ENCODE measurements at places on chromosomes 5 and 9.

GRCh38 chr9:5499889-5500398, 10.4 kb upstream of the PDCD1LG2 start:
- DNase-seq, result no peak

- DNase-seq, result no peak
These were observed 16.6 kb upstream of the EGFL7 start for GRCh38 chr9:136645903-136646754.

GRCh38 chr9:72210522-72210921, 61.3 kb downstream of the GDA start:
- no peak for DNase-seq

DNA sequence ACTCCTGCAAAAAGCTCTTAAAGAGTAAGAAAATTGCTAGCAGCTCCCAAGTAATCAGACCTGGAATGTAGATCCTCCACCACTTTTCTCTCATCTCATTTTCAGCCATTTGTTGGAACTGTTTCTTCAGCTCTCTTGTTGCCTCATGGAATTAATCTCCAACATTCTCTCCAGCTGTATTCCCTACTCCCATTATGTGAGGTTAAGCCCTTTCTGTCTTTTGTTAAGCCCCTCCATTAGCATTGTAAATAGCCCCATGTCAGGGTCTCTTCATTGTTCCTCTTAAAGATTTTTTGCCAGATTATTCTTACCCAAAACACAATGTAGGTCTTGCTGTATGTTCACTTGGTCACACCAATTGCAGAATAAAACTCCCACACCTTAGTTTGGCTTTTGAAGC, 119.8 kb downstream of the PLPPR1 start:
- no peak for DNase-seq

GRCh38 chr5:100464418-100464817, 70.8 kb upstream of the FAM174A start:
- no peak for DNase-seq

DNA sequence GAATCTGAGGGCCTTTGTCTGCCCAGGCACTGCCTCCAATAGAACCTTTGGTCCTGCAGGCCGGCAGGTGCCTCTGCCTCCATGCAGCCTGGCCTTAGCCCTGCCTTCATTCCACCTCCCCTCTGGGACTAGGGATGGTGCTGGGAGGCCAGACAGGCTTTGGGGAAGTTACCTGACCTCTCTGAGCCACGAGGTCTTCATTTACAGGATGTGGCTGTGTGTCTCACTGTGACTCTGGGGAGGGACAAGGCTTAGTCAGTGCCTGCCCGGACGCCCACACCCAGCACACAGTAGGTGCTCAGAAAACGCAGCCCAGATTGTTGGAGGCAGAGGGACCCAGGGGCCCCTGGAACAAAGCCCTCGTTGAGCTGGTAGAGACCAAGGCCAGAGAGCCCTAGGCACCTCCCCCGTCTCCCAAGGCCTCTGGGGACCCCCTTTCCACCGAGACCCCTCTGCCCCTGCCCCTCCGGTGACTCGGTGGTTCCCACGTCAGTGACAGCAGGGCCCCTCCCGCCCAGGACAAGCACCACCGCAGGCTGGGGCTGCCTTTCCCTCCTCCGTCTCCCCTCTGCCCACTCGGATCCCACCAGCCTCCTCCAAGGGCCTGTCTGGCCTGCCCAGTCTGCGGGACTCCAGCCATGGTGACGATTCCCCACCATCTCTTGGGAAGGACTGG, 46.9 kb upstream of the EGFL7 start:
- no peak for DNase-seq

Data from activated CD4-positive, alpha-beta memory T cell treated with anti-CD3 and anti-CD28 coated beads, Interleukin-2, amount 10 ng/mL, durations not matched to agents 7 days and 5 days (primary cell).